ENCODE measurements at places on chromosomes 4 and X. TPM values are rescaled to one million over a fixed set of nuclear protein-coding genes. Genes with fewer than 3 reads are reported as not detected.

Gene PPEF2
- not detected for total RNA-seq

Gene DNAAF6
- total RNA-seq: not detected

Gene NLGN4X
- 56.1 TPM for total RNA-seq

Gene NOX1
- total RNA-seq: not detected

Gene ELOVL6
- 39.0 TPM for total RNA-seq

Gene SPANXC
- total RNA-seq: not detected

Gene TAF9B
- 46.3 TPM for total RNA-seq

Gene PDGFRA
- 74.7 TPM for total RNA-seq

Gene ACTRT1
- total RNA-seq: not detected

Gene CT45A10
- not detected for total RNA-seq

Gene GAGE12F
- total RNA-seq: not detected

Gene KLHL4
- total RNA-seq: 50.1 TPM

Gene PFKFB1
- not detected for total RNA-seq

Gene GPAT3
- total RNA-seq: not detected
